ENCODE measurements at places on chromosomes 13 and 19.

GRCh38 chr19:47444388-47444821 is 25.1 kb upstream of the MEIS3 start:
- DNase-seq = no peak

DNA sequence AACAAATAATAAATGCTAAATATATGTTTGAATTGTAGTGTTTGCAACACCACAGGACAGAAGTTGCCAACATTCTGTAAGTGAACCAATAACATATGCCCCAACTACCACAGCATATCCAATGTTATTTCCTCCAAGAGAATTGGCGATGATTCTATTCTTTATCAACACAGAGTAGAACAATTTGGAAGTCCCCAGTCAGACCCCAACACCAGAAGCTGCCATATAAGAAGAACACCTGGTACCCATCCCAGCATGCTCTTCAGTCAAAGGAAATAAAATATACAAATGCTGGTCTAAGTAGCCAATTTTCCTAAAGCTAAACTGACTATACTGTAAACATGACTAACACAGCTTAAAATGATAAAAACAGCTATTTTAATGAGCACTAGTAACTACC is 145.7 kb downstream of the KLF12 start:
- no peak for DNase-seq

- peak; percentile 30 for DNase-seq
These were observed 2.5 kb downstream of the NAPA start for GRCh38 chr19:47512183-47512947.

DNA sequence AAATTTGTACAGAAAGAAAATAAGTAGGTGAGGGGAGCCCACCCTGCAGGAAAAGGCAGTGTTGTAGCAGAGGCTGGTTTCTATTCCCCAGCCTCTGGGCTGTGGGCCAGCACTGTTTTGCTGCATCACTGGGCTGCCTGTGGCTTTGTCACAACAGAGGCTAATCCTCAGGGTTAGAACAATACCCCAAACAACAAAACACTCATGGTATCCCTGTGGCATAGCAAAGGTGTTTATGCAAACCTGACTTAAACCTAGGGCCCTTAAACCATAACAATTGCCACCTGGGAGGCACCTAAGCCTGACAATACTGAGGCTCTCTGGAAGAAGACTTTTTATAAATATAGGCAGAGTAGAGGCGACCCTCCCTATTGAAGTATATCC is 314.7 kb downstream of the OLFM4 start:
- no peak for DNase-seq

DNA sequence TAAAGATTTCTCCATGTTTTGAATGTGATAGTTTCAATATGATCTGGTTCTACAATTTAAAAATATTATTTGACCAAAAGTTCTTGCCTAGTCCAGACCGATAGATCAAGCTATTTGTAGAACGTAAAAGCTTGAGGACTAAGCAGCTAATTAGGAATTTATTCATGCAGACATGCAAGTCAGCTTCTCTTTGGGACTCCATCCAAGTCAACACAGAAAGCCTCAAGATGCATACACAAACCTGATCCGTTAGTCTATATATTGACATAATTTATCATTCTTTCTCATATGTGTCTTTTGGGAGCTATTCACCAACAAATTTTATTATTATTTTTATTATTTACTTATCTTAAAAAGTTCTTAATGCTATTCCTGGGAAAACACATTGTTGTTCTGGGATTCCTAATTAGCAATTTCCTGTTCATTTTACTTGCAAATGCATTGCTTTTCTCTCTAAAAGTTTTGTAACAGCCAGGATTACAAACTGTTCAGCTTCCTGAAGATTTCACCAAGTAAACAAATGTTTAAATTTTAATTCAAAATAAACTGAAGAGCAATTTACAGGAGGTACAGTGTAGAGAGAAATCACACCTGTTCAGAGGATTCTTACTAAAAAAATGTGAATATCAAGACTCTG is 375.3 kb downstream of the GPC5 start:
- DNase-seq = no peak

DNA sequence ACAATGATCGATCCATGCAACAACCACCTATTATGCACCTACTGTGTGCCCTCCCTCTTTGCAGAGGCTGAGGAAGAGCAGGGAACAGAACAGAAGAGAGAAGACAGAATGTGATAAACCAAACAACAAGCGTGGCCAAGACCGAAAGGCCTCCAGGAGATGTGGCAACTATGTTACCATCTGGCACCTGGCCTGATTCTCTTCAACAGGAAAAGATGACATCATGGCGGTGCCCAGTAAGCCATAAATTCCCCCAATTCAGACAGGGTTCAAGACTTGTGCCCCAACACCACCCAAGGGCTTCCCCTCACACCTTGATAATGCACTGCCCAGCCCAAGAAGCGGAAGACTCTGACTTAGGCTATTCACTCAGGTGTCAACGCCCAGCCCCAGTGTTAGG is 44.3 kb downstream of the SLC7A1 start:
- no peak for DNase-seq

DNA sequence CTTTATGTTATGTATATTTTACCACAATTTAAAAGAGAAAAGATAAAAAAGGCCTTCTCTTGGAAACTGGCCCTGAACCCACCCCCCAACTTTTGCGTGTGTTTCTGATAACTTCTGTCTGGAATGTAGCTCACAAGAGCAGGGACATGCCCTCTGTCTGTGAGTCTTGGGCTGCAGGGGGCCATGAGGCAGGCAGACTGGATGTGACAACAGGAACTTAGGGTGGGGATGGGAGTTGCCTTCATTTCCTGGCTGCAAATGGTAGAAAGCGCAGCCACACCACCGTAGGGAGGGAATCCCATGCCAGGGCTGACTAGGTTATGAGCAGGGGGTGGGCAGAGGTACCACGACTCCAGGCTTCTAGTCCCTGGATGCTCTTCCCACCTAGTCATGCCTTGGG is 21.9 kb downstream of the CILP2 start:
- DNase-seq = no peak

- DNase-seq = peak; percentile 87
These were observed 708 bp upstream of the ERCC1 start for GRCh38 chr19:45424191-45425058.

DNA sequence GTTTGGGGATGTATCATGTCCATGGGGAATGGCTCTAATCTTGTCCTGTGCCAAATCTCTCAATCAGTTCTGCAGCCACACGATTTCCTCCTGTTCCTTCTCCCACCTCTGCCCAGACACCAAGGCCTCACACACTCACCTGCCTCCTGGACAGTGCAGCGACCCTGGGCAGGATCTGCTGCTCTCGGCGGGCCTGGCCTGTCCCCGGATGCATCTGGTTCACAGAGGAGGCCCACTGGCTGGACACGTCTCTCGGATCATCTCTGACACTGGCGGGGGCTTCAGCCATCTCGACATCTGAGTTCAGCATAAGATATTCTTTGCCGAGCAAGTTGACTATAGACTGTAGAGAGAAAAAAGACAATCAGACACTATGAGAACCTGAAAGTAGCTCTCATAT is 5.9 kb downstream of the ZSCAN5B start:
- no peak for DNase-seq

- no peak for DNase-seq
These were observed 46.9 kb downstream of the CACNA1A start for GRCh38 chr19:13459351-13459750.

DNA sequence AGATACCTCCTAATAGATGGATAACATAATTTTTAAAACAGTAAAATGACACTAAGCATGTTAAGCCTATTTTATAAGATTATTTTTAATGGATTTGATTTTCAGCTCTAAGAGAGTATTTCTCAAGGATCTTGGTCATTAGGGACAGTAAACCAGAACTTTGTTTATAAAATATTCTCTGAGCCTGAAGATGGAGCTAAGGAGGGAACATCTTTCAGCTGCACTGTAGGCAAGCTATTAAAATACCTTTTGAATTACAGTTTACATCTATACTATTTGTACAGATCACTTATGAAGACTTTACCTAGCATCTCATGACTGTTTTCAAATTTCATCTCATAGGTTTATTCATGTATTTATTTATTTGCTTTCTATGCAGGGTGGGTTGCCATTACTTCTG is 345.3 kb downstream of the MYO16 start:
- DNase-seq = no peak
